CD4-positive, CD25-positive, alpha-beta regulatory T cell (primary cell): ENCODE measurements at places on chromosomes 4 and X. TPM values are rescaled to one million over a fixed set of nuclear protein-coding genes. Genes with fewer than 3 reads are reported as not detected.

GRCh38 chr4:38948551-38948950 lies 80.9 kb downstream of the FAM114A1 start:
- no peaks in the 10 kb centered on the region for H3K36me3 ChIP-seq
- peaks cover 9% of the 10 kb centered on the region for H3K4me1 ChIP-seq
- H3K27me3 ChIP-seq: no peaks in the 10 kb centered on the region
- H3K4me3 ChIP-seq: no peak overlapping the region

DNA sequence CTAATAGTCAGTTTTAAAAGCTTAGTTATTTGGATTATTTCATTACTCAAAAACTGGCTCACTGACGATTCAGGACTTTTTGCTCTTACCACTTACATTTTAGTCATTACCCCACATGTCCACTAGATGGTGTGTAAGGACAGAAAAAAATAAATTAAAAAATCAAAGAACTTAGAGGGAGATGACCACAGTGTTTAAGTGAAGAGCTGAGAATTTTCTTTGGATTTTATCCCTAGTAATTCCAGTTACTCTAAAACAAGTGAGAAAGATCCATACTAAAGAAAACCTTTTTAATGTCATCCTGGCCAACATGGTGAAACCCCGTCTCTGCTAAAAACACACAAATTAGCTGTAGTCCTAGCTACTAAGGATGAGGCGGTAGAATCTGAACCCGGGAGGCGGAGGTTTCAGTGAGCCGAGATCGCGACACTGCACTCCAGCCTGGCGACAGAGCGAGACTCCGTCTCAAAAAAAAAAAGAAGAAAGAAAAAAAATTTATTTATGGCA lies 26.4 kb upstream of the TMPRSS11B start:
- H3K27me3 ChIP-seq: peaks cover 7% of the 10 kb centered on the region
- H3K27ac ChIP-seq: no peak overlapping the region
- H3K4me3 ChIP-seq: no peak overlapping the region

Gene PHEX
- polyA plus RNA-seq: 0.63 TPM

Gene CMC4
- polyA plus RNA-seq: 22.9 TPM

DNA sequence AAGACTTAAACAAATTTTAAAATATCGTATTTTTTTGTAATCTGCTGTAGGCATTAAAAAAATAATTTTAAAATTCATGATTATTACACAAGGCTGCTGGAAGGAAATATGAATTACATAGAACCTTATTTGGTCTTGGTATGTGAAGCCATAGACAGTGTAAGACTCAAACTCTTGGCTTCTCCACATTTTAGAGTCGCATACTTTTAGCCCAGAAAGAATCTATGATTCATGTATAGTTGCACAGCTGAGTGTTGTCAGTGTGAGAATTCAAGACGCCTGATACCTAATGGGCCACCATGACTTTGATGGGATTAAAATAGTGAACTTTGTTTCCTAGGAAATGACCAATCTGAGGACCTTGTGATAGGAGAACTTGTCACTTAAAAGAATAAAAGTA lies 1.4 kb downstream of the INTU start:
- H3K27ac ChIP-seq: no peak overlapping the region
- H3K27me3 ChIP-seq: peaks cover 17% of the 10 kb centered on the region
- H3K4me1 ChIP-seq: no peaks in the 10 kb centered on the region
- H3K4me3 ChIP-seq: no peak overlapping the region
- no peaks in the 10 kb centered on the region for H3K36me3 ChIP-seq
